ENCODE measurements at places on chromosomes 6 and 20. TPM values are rescaled to one million over a fixed set of nuclear protein-coding genes. Genes with fewer than 3 reads are reported as not detected.

GRCh38 chr6:15405129-15406068 is 159.5 kb downstream of the JARID2 start:
- no peak for DNase-seq

DNA sequence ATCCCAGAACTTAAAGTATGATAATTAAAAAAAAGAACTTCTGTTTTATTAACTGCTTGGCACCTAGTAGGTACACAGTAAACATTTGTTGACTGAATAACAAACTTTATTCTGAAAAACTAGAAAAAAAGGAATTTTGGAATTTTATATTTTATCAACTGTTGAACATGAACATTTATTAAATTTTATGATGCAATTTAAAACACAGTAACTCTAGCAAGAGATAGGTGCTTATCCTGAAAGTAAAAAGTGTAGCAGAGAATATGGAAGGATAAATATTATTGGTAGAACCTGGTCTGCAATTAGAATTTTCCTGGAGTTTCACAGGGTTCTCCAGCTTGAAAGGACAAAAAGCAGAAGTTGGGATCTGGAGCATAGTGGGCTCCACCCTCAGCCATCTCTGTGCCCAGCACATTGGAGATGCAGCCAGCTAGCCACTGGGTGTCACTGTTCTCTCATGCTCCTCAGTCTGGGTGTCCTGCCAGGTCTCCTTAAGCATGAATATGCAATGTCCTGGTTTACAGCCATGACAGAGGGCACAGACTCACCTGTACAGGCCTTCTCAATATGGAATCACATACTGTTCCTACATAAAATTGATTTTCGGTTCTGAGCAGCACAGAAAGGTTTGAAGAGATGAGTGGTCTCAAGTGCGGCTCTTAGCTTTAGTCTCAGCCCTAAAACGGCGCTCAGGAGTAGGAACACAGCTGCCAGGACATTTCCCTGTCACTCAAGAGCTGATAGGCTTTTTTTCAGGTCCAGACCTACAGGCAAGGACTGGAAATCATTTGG is 31.7 kb upstream of the IL20RA start:
- peak; percentile 68 for DNase-seq

DNA sequence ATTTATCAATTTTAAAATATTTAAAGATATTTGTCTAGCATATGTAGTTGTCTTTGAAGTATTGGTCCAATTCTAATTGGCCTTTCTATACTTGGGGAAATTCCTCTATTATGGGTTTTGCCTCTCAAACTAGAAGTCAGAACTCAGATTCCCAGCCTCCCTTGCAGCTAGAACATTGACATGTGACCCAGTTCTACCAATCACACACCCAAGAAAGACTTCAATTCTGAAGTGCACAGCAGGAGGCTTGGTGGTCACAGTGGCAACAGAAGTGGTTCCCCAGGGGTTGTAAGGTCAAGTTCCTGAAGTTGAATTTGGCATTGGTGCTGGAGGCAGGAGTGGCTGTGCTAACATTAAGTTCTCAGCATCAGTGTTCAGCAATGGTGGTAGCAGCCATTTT is 14.8 kb upstream of the FKBP5 start:
- no peak for DNase-seq

GRCh38 chr6:143535189-143535614 is 23.7 kb upstream of the FUCA2 start:
- DNase-seq, result no peak

GRCh38 chr20:10639077-10639736 is 34.6 kb downstream of the JAG1 start:
- no peak for DNase-seq

GRCh38 chr6:53032849-53033248 is 32.4 kb upstream of the FBXO9 start:
- DNase-seq, result peak; percentile 85

GRCh38 chr20:52047811-52048764 is 143.5 kb downstream of the ZFP64 start:
- DNase-seq, result peak; percentile 54

GRCh38 chr6:7004581-7005297 is 103.0 kb upstream of the RREB1 start:
- peak; percentile 43 for DNase-seq

MUC21 gene
- not detected for polyA plus RNA-seq

TUBB2B gene
- 66.9 TPM for polyA plus RNA-seq

OTOR gene
- polyA plus RNA-seq, result 0.11 TPM

TAF8 gene
- polyA plus RNA-seq, result 11.4 TPM

LGSN gene
- polyA plus RNA-seq, result not detected

All from muscle of leg (tissue), 16 donors.